ENCODE measurements at places on chromosomes 7 and 10.

GRCh38 chr7:16098585-16099179 lies 322.7 kb downstream of the CRPPA start:
- DNase-seq, result no peak

- DNase-seq, result no peak
These were observed 28.1 kb upstream of the FAM20C start for GRCh38 chr7:163971-164881.

GRCh38 chr10:124092860-124093773 lies at the start of gene CHST15:
Gene CHST15 (minus strand): TSS chr10:124093598. CDS start chr10:124046212, 47,386 bp downstream.
- no peak for DNase-seq

- DNase-seq, result no peak
These were observed 22.9 kb downstream of the SVIL start for GRCh38 chr10:29611781-29612381.

- no peak for DNase-seq
These were observed 97.9 kb downstream of the ANKIB1 start for GRCh38 chr7:92343714-92344113.

DNA sequence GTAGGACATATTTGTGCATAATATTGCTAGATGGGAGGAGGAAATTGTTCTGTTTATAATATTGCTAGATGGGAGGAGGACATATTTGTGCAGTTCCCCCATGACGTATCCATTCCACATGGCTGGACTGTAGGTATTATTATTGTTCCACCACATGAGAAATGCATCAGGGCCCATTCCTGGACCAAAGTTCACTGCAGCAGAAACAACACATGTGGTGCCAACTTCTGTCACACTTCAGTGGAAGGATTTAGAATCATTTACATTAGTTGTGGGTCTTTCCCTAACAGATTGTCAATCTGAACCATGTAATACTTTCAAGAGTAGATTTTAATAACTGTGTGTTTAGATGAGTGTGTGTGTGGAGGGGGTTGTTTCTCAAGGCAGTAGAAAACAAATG lies 32.7 kb upstream of the MACC1 start:
- DNase-seq, result no peak

- DNase-seq, result no peak
These were observed 48.2 kb downstream of the ST8SIA6 start for GRCh38 chr10:17406036-17406834.

GRCh38 chr10:76285012-76285411 lies 853.6 kb downstream of the LRMDA start:
- DNase-seq, result no peak

DNA sequence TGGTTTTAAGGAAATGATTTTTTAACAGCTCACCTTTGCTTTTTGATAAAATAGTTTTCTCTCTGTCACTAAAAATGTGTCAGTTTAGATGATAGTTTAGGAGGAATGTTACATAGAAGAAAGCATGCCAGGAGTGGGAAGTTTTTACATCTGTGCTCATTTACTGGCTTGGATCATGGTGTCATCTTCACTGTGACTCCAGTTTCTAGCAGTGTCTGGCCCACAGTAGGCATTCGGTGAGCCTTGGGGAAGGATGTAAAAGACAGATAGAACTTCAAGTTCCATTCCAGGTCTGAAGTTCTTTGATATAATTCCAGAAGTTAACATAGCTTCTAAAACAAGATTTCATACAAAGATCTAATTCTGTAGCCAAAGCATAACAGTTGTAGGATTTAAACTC lies 259.2 kb downstream of the BICC1 start:
- DNase-seq, result no peak

DNA sequence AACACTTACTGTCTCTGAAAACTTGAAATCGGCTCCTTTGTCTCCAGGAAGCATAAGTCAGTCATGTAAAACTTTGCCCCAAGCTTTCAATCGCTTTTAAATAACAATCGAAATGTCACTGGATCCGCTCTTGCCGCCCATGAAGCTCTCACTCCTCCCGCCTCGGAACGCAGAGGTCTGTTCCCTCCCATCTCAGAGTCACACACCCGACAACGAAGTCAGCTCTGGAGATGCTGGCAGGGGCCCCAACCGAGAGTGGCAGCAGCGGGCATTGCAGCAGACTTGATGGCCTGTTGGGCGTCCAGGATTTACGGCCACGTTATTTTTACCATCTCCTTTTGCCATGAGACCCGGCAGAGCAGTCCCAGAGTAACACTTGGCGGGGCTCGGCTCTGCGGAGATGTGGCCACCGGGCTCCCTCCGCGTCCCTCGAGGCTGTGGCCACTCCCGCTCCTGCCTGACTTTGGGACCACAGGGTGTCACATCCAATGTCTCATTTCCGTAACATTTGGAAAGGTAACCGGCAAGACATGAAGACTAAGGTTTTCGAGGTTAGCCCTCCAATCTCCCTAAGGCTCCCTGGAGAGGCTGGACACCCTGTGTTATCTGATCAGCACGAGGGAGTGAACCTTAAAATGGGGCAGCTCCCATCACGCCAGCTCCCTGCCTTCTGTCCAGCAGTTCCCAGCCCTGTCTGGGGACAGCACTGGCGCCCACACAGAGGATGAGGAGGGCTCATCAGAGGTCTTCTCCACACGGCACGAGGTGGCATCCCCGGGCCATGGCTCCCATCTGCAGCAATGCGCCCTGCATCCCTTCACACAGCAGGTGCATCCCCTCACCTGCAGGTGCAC lies 62.8 kb upstream of the ADGRA1 start:
- no peak for DNase-seq

GRCh38 chr10:124318811-124319210 lies 99.9 kb downstream of the OAT start:
- DNase-seq, result no peak

- no peak for DNase-seq
These were observed 79.5 kb downstream of the NEBL start for GRCh38 chr10:20817646-20818045.

DNA sequence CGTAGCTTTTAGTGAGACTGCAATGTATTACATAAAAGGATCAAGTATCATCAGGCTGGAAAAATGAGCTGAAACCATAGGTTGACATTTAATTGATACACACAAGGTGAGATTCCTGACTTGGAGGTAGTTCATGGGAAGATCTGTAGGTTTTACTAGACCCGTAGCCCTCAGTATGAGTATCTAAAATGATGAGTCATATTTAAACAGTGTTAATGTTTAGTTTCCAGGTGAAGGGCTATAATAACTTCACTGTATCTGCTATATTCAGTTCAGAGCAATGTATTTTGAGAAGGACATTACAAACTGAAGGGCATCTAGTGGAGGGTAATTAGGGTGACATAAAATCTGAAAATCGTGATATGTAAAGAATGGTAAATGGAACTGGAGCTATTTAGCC lies 35.0 kb downstream of the ENTPD1 start:
- DNase-seq, result no peak

DNA sequence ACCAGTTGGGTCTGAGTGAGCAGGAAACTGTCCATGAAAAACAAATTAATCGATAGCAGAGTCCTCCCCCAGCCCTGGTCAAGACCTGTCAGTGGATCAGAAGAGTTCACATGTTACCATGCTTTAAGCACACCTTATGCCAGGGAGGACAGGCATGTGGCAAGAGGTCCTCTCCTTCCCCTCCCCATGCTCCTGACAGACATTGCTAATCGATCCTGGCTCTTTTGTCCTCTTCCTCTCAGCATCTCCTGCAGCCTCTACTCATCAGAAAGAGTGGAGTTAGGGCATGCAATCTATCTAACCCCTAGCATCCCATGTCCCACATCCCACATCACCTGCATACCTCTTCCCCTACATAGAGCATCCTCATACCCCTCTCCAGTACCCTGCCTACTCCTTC lies 117.1 kb upstream of the TCF7L2 start:
- no peak for DNase-seq

- no peak for DNase-seq
These were observed 29.2 kb upstream of the PROSER2 start for GRCh38 chr10:11793762-11794479.

- DNase-seq, result no peak
These were observed 15.3 kb upstream of the KCNIP2 start for GRCh38 chr10:101858723-101859500.

GRCh38 chr7:128099204-128099671 lies 68.0 kb upstream of the LRRC4 start:
- DNase-seq, result no peak

DNA sequence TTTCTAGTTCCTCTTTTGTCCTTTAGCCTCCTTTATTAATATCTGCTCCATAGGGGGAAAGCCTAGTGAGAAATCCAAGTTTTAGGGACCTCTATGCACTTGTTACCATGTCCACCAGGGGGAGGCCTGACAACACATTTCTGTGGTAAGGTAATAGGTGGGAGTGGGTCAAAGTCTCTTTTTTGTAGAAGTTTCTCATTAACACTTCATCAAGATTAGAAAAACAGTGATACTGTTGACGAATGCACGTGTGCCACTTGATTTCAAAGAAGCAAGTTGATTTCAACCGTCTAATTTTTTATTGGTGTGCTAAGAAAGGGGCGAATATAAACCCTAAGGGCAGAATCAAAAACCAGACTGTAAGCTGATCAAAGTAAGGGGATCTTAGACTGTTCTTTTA lies 30.6 kb downstream of the CISD1 start:
- DNase-seq, result peak; percentile 58

DNA sequence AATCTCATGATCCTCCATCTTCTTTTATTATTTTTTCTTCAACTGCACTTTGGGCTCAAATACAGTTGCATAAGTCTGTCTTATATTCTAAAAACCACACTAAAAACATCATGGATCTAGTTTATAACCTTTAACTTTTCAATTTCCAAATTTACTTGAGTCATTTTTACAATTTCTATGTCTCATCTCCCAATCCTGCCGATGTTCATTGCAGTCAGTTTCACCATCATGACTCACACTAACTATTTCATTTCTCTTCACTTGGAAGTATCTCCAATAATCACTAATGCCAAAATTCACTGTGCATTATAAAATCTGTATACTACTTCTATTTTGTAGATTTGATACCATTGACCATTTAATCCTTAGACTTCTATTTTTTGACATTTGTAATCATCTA lies 806.9 kb upstream of the SORCS1 start:
- DNase-seq, result no peak

- DNase-seq, result no peak
These were observed 47.8 kb upstream of the SLF2 start for GRCh38 chr10:100864978-100865377.

Data from activated T-cell treated with anti-CD3 and anti-CD28 coated beads, Interleukin-2, amount 50 U/mL, for 4 hours (primary cell).